Fibroblast of gingiva (primary cell): ENCODE measurements at places on chromosomes 16 and 17.

DNA sequence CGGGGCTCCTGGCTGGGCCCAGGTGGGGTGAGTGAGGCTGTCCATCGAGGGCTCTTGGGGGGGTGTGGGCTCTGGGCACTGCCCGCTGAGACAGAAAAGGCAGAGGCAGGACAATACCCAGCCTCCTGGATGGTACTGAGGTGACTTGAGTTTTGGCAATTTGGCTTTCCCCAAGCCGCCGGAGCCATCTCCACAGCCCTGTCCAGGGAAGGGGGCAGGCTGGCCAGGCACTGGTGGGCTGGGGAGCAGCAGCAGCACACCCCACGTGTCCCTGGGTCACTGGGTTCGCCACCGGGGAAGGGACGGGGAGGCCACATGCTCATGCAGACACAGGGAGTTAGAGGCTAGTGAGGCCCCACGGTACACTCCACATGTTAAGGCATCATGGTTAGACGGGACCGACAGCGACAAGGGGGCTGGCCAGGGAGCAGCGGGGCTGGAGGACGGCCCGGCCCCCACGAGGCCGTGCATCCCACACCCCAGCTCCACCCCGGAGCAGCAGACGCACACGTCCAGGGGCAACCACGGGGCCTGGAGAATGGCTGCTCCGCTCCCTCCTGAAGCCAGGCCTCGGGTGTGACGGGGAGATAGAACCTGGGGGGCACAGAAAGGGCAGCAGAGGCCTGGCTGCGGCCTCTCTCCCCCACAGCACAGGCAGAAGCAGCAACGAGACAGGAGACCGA, 3.0 kb downstream of the ARHGDIA start:
- DNase-seq = no peak

GRCh38 chr17:47720196-47720595, 12.8 kb upstream of the TBX21 start:
- no peak for DNase-seq

- no peak for DNase-seq
These were observed 417.6 kb upstream of the DYNLRB2 start for GRCh38 chr16:80123189-80123588.

DNA sequence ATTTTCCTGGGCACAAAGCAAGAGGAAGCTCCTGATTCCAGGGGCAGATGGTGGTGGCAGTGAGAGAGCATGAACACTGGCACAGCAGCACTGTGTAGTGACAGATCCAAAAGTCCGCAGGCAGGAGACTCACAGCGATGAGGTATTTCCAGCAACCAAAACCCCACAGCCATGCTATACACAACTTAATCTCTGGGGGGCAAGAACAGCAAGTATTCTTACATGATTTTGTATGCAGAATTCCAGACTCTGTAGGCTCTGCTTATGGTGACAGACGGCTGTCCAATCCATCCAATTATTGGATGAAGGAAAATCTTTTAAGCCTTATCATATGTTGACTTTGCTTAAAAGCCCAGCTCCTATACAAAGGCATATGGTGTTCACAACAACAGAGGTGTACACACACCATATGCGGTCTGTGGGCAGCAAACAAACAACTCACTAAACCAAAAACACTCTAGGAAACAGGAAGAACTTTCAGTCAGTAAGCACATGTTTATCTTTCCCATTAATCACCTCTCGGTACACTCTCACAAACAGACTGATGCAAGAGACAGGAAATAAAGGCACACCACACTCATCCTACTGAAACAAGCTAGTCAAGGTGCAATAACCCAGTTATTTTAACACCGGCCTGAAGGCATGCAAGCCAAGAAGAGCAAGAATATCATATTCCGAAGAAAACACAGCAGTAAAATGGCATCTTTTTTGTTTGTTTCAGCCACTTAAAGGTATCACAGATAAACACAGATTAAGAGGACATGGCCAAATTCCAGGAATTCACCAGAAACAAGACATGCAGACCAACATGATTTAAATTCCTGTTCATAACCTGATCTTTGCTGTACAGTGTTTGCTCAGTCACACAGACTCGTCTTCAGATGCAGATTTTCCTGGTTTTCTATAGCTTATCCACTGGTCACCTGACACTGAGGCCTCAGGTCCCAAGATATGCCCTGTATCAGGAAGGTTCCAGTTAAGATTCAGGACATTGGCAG, 47.8 kb downstream of the ERN1 start:
- peak; percentile 68 for DNase-seq

- peak; percentile 16 for DNase-seq
These were observed 6.0 kb downstream of the SOCS7 start for GRCh38 chr17:38357486-38358123.

- peak; percentile 55 for DNase-seq
These were observed 606 bp downstream of the THAP11 start for GRCh38 chr16:67842509-67843342.

- DNase-seq = peak; percentile 61
These were observed 31.0 kb downstream of the SOX9 start for GRCh38 chr17:72151565-72152386.

DNA sequence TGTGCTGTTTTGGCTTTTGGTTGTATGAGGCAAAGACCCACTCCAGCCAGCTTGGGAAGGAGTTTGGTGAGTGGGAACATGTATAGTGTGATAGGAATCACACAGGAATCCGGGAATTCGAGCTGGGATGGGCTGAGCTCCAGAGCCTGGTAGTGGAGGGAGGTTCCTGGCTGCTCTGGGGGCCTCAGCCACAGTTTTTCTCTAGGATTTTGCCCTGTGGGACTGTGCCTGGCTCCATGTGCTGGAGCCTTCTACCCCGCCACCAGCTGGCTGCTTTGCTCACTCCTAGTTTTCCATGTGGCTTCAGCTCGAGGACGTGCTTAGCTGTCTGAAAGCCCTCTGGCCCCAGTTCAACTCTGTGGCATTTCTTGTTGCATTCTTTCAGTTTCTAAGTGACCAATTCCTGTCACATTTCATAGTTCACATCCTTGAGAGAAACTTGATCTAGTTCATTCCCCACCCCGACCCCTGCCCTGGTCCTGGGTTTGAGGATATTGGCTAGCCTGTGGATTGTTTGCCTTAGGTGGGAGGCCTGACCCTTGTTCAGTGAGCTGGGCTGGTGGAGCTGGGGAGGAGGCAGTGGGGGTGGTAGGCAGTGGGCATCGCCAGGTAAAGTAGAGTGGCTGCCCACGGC, 5.0 kb downstream of the SEC14L1 start:
- DNase-seq = peak; percentile 86

DNA sequence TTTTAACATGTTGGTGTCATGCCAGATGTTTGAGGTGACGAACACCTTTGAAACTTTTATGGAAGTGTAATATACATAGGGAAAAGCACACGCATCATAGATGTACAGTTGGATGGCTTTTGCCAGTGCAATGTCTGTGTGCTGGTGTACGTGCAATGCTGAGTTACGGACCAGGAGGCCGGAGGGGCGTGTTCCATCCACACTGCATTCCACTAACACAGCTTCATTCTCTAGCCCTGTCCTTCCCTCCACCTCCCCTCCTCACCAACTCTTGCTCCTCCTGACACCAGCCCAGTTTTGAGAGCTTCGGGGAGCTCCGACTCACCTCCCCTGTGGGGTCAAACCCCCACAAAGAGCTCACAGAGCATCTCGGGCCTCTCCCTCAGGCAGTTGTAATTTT, 358.8 kb downstream of the C16orf95 start:
- DNase-seq = no peak

GRCh38 chr16:81527477-81528178, 83.0 kb downstream of the CMIP start:
- DNase-seq = no peak

DNA sequence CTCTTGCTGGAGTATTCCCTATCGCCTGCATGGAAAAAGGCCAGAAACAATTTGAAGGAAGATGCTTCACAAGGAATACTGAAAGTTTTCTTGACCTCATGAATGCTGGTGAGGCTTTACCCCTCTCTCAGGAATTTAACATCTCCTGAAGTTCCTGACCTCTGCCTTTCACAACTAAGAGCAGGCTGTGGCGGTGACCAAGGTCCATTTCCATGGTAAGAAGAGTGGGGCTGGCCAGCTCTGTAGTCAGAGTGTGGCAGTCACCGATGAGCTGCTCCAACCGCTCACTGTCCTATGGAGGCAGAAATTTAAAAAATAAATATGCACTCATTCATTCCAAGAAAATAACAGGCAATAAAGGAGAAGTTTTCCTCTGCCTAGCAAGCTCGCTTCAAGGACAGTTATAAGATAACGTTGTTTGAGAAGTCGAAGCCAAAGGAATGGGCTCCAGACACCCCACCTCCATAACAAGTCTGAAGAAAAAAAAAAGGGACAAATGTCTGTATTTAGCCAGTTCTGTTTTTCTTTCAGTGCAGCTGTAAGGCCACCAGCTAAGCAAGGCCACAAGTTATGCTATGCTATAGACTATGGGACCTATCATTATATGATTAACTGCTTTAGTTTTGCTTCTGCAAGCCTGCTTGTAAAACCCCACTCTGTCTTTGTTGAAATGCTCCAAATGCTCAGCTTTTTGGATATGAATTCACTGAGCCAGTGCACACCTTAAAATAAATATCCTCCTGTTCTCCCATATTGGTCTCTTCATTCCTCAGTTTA, 6.0 kb upstream of the CCL4L2 start:
- no peak for DNase-seq

DNA sequence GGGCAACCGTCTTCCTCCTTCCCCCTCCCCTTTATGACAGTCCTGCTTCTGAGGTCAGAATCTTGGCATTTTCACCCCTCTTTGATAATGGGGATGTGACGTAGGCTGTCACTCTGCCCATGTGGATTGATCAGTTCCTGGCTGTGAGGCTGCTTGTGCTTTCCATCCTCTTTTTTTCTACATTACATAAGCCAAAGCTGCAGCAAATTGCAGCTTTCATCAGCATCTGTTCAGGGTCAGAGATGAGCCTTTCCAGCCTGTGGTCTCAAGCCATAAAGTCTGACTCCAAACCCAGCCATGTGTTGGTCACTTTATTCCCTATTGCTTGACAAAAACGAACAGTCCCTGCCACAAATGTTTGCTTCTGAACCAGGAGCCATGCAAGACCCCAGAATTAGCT, 535.1 kb downstream of the CDH11 start:
- DNase-seq = no peak
